ENCODE measurements at places on chromosomes 7 and 10.
A peak's percentile ranks its signal among the peaks of the same experiment; 100 is the strongest.

DNA sequence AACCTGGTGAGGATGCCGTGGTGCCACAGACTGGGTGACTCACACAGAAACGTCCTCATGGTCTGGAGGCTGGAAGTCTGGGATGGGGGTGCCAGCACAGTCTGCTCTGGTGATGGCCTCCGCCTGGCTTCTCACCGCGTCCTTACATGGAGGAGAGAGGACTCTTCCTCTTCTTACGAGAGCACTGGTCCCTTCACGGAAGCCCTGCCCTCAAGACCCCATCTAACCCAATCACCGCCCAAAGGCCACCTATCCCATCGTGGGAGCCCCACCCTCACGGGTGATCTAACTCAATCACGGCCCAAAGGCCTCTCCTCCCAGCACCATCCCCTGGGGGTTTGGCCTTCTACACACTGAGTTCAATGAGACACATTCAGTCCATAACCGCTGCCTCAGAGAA is 137.7 kb downstream of the PTPRN2 start:
- no peak for DNase-seq

DNA sequence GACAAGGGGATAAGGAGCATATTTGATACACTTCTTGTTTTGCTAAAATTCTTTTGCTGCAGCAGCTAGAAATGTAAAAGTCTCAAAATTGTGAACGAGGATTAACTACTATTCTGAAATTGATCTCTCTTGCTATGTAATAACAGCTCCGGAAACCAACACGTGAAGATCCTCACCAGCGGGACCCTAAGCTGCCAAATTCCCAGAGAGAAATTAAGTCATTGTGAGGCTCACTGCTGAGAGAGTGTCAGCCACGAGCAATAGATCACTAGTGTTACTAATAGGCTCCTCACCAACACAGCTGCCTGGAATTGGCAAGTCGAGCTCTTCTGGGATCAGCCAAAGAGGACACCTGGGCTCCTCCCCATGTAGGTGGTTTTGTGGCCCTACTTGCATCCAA is 5.6 kb upstream of the VWA2 start:
- DNase-seq = no peak

DNA sequence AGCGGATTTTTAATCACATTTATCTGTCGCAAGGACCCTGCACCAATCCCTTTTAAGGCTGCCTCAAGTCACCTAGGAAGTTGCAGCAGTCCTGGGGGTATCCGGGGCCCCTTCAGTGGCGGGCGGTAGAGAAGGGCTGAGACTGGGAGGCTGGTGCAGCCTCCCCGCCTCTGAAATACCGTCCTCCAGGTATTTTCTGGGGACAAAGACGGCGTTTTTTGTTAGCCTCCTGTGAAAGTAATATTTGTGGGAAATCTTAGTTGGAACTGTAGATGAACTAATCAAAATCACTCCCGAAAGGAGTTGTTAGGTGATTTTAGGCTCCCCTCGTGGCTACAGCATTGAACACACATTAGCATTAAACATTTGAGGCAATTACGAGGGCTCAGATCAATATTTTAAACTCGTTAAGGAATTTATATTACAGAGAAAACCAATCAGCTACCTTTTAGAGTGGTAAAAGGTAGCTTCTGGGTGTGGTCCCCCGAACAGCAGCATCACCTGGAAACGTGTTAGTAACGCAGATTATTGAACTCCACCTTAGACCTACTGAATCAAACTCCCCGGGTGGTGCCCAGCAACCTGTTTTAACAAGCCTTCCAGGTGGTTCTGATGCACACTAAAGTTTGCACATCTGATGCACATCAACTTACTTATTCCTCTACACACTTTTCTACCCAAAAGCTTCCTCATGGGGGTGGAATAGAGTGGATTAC is 530 bp upstream of the ANXA7 start:
- no peak for DNase-seq

- DNase-seq = no peak
These were observed 104.9 kb upstream of the ACBD5 start for GRCh38 chr10:27345455-27345920.

DNA sequence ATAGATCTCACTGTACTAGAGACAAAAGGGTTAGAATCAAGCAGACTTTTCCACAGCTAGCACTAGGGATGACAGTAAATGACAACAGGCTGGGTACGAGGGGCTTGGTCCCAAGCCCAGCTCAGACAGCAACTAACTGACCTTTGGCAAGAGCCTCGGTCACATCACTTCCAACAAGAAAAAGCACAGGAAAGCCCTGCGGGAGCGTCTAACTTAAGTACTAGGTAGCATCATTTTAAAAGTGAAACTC is 22.8 kb downstream of the CALML3 start:
- peak; percentile 22 for DNase-seq

DNA sequence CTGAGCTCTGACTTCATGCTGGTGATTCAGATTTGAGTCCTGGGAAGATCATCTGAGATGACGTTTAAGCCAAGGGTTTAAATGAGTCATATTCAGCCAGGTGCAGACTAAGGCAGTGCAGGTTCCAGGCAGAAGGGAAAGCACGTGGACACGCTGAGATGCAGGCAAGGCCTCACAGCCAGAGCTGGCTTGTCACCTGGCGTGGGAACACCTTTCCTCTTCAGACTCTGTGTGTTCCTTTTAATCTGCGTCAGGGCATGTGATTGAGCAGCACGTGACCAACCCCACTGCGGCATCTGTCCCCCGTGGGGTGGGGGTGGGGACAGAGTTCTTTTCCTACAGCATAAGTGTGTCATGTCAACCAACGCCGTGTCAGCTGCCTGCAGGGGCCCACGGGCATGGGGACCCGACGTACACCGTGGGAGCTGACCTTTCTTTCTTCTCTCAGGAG is 10.7 kb upstream of the IDI2 start:
- DNase-seq = peak; percentile 66

DNA sequence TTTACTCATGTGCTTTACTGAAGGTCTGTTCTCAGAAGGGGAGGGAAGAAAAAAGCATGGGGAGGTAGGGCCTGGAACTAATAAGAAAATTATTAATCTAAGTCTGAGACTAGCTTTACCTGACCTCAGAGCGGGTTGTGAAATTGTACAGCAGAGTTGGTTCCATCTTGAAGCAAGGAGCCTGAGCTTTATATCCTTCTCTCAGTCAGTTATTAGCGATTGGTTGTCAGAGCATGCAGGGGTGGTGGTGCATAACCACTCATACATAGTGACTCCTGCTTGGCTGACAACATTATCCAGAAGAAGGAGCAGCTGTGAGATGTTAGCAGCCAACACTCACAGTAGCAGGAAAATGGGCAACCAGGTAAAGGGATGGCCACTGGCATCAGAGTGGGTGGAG is 976.3 kb upstream of the LRRTM3 start:
- DNase-seq = no peak

DNA sequence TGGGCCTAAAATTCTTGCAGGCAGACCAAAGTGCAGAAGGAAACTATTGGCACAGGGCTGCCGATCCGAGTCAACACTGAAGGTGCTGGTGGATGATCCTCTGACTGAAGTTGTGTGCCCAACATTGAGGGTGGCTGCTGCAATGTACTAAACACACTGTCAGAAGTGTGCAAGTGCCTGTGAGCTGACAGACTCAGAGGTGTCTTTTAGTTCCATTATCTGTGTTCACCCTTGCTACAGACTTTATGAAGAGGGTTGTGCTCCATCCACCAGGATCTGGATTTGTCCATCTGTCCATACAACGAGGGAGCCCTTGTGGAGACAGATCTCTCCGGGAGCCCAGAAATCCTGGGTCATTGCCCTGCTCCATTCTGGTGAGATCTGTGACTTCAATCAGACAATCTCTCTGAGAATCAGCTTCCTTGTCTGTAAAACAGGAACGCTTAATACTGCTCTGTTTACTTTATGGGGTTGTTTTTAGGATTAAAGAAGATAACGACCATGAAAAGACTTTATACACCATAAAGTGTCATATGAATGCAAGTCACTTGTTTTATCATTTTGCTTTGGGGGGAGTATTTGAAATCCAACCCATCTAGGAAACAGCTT is 9.5 kb upstream of the TRPV6 start:
- DNase-seq = no peak

DNA sequence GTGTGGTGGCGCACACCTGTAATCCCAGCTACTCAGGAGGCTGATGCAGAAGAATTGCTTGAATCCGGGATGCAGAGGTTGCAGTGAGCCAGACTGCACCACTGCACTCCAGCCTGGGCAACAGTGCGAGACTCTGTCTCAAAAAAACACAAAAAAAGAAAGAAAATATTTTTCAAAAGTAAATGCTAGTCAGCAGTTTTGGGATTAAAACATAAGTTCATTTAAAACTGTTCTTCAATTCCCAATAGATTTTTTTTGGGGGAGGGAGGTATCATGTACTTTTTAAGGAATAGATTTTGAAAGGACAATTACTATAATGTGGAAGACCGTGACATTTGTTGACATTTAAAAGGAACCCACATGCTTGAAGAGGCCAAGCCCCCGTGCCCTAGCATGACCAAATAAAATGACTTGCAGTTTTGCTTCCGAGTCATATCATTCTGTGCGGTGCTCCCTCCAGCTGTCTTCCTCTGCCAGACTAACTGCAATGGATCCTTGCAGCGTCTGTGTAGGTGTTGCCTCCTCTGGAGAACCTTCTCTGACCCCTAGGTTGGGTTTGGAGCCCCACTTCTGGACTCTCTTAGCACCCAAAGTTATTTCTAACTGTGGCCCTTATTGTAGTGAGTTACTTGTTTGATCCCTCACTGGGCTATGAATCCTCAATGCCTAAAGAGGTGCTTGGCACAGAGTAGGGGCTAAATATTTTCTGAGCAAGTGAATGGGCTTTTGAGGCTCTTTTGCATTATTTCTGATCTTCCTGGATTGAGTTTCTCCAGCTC is 17.4 kb upstream of the HPS1 start:
- no peak for DNase-seq
